Fibroblast of the aortic adventitia (primary cell): ENCODE measurements at places on chromosomes 1 and 21. TPM values are rescaled to one million over a fixed set of nuclear protein-coding genes. Genes with fewer than 3 reads are reported as not detected.

DNA sequence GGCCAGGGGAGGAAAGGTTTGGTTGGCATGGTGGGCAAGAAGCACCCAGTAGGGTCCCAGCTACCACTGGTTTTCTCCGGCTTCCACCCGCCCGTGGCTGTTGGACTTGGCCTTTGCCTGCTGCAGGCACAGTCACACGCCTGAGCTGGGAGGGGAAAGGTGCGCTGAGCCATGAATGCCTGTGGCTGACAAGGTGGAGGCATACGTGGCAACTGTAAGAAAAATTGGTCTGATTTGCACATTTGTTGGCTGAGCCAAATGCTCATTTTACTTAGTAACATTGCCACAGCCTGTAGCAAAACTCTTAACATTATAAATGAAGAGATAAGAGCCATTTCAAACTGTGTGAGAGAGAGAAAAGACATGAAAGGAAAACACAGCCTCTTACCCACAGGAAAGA, 191.6 kb downstream of the PTPRC start:
- DNase-seq = no peak

DNA sequence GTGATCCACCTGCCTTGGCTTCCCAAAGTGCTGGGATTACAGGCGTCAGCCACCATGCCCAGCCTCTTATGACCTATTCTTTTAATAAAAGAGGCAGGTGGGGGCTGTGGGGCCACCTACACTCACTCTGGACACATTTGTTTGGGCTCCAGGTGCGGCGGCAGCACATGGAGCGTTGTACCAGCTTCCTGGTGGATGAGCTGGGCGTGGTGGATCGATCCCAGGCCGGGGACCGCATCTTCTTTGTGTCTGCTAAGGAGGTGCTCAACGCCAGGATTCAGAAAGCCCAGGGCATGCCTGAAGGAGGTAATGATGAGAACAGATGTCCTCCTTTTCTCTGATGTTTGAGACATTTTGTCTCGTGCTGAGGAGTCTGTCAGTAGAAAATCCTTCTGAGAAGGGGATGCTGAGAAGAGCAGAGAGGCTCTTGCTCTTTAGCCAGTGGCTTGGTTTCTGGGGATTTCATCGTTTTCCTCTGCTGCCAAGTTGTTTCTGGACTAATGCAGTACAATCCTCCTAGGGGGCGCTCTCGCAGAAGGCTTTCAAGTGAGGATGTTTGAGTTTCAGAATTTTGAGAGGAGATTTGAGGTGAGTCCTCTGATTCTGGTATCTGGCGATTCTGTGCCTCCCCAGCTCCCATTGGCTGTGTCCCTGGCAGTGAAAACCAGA, 17.9 kb upstream of the MIIP start:
- peak; percentile 81 for DNase-seq

DNA sequence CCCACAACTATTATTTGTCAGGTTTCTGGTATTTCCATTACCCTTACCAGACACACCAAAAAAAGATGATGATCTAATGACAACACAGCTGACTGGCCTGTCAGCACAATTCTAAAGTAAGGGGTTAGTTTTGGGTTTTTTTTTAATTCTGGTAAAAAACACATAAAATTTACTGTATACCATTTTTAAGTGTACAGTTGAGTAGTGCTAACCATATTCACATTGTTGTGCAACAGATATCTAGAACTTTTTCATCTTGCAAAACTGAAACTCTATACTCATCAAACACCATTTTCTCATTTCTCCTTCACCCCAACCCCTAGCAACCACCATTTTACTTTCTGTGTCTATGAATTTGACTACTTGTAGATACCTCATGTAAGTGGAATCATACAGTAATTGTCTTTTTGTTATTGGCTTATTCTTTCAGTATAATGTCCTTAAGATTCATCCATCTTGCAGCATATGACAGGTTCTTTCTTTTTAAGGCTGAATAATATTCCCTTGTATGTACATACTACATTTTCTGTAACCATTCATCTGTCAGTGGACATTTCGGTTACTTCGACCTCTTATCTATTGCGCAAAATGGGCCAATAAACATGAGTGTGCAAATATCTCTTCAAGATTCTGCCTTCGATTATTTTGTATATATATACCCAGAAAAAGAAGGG, 29.8 kb downstream of the ARNT start:
- DNase-seq = no peak

DNA sequence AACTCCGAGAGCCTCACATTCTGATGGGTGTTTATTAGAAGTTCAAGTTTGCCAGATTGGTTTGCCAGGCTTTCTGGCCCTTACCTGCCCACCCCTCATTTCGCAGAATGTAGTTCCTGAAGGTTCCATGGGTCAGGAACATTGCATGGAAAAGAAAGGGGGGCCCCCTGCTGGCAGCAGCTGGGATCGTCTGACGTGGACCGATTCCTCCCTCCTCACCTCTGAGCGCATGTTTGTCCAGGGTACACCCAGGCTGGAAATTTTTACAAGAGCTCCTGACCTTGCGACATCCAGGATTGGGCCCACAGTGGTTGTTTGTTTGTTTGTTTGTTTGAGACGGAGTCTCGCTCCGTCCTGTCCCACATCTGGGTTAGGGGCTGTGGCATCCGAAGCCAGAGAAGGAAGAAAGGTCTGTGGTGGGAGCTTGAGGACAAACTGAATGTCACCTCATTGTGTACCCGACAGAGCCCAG, 126.0 kb upstream of the TMEM51 start:
- DNase-seq = peak; percentile 73

LCE2A gene
- not detected in 2 replicates for total RNA-seq

C1orf74 gene
- 2.4 and 3.6 TPM in 2 replicates for total RNA-seq

DNA sequence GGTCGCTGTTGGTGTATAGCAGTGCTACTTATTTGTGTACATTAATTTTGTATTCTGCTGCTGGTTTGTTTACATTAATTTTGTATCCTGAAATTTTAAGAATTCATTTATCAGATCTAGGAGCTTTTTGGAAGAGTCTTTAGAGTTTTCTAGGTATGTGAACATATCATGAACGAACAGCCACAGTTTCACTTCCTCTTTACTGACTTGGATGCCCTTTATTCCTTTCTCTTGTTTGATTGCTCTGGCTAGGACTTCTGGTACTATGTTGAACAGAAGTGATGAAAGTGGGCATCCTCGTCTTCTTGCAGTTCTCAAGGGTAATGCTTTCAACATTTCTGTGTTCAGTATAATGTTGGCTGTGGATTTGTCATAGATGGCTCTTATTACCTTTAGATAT, 1757.9 kb downstream of the BRINP3 start:
- DNase-seq = no peak

- DNase-seq = no peak
Observed at GRCh38 chr1:8789314-8790214, 27.9 kb downstream of the RERE start.

PLD5 gene
- total RNA-seq = under 0.01 TPM in 1 of 2 replicates, not detected in the other

- peak; percentile 70 for DNase-seq
Observed at GRCh38 chr1:27643600-27644368, 8.8 kb upstream of the FGR start.

MAP3K21 gene
- 0.18 and 0.25 TPM in 2 replicates for total RNA-seq

GRCh38 chr1:115757856-115758255, 10.7 kb downstream of the CASQ2 start:
- no peak for DNase-seq

DNA sequence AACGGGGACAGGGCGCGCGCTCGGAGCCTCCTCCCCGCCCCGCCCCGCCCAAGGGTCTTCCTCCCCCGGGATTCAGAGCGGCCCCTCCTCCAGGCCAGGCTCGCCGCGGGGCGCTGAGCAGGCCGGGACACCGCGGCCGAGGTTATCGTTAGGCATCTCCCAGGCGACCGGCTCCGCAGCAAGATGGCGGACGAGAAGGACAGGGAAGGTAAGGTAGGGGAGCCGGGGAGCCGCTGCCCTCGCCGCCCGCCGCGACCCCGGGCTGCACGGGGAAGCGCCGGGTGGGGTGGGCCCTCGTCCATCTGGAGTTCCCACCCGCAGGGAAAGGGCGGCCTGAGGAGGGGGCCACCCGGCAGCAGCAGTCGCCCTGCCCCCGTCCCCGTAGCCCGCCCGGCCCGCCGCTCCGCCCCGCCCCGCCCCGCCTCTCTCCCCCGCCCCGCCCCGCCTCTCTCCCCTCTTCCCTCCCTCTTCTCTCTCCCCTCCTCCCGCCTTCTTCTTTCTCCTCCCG, 105.9 kb upstream of the HNRNPU start:
- peak; percentile 67 for DNase-seq
